NCI-H1092 treated with DMSO at 0.1 percent for 48 hours (cell line): ENCODE measurements at places on chromosomes 1 and 21.

DNA sequence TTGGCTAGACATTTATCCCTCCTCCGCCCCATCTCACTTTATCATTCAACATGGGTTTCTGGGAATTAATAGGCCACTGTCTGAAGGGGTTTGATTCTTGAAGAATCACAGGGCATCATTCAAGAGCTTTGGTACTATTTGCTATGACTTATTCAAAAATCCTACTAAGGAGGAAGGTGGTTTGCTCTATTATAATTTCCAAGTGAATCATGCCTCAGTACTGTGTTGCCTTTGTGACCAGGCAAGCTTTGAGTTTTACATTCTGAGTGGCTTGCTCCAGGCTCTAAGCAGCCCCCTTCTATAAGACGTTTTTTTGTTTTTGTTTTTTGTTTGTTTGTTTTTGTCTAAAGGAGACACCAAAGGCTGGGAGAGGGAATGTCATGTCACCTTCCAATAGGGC lies 2.6 kb downstream of the C1orf21 start:
- DNase-seq = no peak

DNA sequence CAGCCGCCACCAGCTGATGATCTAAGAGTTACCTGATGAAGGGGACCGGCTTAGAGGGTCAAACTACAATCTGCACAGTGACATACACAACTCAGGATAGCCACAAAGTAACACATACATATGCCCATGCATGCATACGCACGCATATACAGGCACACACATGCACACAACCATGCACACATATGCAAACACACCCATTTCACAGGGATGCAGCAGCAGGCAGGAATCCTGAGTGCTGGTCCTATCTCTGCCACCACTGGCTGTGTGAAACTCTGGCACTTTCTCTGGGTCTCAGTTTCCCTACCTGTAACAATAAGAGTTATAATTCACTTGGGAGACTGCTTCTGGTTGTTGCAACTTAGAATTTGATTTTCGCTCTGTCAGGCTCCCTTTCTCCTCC lies 520.2 kb downstream of the PTPRU start:
- no peak for DNase-seq

GRCh38 chr1:31871703-31872102 lies 55.9 kb upstream of the SPOCD1 start:
- DNase-seq = no peak

DNA sequence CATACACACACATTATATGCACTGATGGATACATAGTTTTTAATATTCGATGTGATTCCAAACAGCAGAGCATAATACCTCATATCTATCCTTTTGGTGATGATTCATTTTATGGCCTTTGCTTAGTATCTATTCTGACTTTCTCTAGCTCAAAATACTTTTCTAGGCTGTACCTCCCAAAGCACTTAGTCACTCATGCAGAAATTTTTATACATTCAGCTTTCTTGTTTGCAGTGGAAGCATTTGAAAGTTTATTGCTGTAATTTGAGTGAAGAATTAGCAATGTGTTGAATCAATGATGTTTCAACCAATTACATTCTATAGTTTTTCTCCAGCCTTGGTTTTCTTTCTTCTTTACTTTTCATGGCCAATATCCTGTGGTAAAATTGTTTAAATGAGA lies 66.7 kb downstream of the LBR start:
- DNase-seq = no peak

- no peak for DNase-seq
Measured at GRCh38 chr21:22554690-22555316, 1556.6 kb downstream of the NCAM2 start.

DNA sequence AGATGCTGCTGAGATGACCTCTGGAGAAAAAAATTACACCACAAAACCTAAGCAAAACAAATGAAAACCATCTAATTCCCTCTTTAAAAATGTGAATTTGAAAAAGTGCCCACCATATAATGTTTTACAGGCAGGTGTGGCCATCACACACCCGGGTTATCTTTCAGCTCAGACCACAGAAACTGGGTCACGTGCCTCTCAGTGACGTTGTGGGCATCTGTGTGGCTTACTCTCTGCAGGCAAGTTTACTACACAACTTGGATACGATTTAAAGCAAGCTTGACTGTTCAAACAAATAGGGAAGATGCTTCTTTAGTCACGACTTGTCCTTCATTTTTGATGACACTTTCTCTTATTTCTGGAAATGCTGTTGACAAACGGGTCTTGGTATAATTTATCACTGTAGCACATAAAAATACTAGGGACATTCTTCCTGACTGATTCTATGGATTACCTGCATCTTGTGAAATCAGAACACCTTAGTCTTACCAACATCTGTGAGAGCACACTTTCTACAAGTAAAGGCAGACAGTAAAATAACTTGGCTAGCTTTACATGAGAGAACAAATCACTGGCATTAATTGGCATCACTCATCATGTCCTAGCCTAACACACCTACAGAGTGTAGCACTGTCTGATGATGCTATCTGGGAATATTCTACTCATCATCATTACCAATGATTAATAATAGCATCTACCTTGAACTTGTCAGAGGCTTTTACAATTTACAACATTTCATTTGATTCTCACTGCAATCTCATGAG lies 89.3 kb upstream of the EDEM3 start:
- no peak for DNase-seq
